Kidney glomerular epithelial cell (primary cell): ENCODE measurements at places on chromosomes 3 and 15.
A peak's percentile ranks its signal among the peaks of the same experiment; 100 is the strongest.

- no peak for DNase-seq
These were observed 99.9 kb downstream of the GMPS start for GRCh38 chr3:155970398-155970797.

- DNase-seq = no peak
These were observed 64.0 kb downstream of the CHRD start for GRCh38 chr3:184443831-184444230.

DNA sequence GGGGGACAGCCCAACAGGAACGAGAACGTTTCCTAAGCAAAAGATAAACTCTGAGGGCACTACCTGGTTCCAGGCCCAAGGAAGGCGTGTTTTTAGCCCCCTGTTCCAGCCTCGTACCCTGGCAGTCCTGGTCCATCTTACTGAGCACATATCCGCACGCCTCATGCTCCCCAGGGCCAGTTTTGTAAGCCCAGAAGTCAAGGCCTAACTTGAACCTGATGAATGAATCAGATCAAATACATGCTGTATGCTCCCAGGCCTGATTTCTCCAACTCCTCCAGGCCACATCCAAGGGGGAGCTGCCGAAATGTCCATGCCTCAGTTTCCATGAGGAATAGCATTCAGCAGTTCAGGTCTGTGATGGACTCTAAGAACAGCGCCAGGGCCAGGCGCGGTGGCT is 14.3 kb upstream of the DOCK3 start:
- no peak for DNase-seq

DNA sequence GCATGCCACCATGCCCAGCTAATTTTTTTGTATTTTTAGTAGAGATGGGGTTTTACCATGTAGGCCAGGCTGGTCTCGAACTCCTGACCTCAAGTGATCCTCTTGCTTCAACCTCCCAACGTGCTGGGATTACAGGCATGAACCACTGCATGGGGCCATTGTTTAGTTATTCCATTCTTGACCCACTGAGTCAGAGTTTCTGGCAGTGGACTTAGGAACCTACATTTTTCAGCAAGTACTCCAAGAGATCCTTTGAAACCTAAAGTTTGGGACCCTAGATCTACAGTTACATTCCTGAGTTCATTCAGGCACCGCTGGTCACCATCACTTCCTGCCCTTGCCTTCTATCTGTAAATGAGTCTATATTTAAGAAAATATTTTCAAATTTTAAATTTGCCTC is 1.4 kb upstream of the TNFSF10 start:
- DNase-seq = peak; percentile 14
